ENCODE measurements at places on chromosomes 5 and 9.

DNA sequence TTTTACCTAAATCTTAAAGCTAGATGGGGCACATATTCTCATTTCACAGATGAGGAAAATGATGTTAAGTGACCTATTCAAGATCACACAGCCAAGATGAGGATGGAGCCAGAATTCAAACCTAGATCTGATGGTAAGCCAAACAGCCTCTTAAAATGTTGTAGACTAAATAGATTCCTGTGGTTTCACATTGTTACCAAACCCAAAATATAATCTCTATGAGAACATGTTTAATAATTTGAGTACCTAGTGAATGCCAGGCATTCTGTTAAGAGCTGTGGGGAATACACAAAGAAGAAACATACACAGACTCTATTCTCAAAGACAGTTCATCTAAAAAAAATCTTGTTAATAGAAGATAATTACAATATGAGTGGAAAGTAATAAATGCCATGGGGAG lies 25.2 kb downstream of the HOMER1 start:
- DNase-seq = no peak

DNA sequence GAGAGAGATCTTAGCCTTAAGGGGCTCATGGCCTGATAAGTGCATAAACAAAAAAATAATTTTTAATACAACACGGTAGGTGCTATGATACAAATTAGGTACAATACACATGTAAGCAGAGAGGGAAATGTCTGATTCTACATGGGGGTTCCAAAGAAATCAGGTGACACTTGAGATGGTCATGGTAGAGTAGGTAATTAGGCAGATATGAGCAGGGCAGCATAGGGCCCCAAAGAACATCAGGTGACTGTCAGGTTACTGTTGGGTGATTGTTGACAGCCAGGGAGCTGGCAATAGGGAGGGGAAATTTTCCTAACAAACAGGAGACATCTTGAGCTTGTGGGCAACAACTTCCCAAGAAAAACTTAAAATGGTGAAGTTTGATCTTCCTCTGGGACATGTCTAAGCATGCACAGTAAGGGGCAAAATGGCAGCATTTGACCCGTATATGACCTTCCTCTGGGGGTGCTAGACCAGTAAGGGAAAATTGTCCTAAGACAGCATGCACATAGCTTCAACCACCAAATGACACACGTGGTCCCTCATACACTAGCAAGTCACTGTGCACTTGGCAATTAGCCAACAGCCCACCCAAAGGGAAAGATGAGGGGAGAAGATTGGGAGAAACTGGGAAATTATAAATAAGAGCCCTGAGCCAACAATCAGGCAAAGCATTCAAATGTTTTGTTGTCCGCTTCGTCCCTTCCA lies 37.3 kb upstream of the TENT4A start:
- DNase-seq = no peak

- DNase-seq = no peak
Measured at GRCh38 chr9:10903969-10904368, 291.2 kb upstream of the PTPRD start.

DNA sequence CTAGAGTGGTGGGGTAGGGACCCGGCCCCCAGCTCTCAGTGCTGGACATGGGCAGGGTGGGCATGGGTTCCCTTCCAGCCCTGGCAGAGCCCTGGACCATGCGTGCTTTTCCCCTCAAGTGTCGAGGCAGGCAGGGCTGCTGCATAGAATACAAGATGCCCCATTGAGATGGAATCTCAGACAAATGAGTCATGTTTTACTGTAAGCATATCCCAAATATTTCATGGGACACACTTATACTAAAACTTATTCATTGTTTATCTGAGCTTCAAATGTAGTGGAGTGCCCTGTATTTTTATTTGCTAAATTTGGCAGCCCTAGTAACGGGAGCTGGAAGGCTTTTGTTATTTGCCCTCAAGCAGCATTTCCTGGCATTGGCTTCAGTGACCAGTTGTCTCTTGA lies 3.2 kb upstream of the RNU6ATAC start:
- DNase-seq = no peak

GRCh38 chr9:104287253-104287878 lies 193.3 kb downstream of the SMC2 start:
- DNase-seq = no peak

DNA sequence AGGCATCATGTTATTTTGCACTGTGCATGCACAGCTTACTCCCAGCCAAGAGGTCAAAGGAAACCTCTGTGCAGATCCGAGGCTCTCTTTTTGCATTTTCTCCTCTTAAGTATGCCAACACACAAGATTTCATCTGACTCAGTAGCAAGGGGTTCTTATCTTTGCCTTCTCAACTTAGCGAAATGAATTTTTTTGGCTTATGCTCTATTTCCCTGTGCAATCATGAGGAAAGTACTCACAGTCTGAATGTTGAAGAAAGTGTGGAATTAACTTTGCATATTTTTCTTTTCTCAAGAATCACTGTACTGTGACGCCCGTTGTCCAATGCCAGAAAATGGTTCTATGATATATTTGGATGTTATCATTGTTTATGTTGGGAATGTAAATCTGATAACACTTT lies 173.5 kb upstream of the FBXL7 start:
- DNase-seq = no peak

DNA sequence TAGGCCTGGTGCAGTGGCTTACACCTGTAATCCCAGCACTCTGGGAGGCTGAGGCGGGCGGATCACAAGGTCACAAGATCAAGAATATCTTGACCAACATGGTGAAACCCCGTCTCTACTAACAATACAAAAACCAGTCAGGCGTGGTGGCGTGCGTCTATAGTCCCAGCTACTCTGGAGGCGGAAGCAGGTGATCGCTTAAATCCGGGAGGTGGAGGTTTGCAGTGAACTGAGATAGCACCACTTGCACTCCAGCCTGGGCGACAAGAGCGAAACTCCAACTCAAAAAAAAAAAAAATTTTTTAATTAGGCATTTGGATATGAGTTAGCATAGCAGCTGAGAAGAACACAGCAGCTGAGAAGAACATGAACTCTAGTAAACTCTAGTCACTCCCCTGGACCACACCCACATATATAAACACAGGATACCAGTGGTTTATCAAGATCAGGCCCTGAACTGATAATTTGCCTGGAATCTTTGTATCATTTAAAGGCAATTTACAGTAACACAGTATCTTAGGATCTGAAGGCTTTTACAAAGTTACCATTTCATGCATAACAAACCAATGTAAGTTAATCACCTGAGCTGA lies 4.6 kb upstream of the UGCG start:
- DNase-seq = peak; percentile 53

GRCh38 chr9:100066539-100066938 lies 32.3 kb downstream of the ERP44 start:
- DNase-seq = no peak

GRCh38 chr5:3512361-3513095 lies 83.1 kb upstream of the IRX1 start:
- no peak for DNase-seq

DNA sequence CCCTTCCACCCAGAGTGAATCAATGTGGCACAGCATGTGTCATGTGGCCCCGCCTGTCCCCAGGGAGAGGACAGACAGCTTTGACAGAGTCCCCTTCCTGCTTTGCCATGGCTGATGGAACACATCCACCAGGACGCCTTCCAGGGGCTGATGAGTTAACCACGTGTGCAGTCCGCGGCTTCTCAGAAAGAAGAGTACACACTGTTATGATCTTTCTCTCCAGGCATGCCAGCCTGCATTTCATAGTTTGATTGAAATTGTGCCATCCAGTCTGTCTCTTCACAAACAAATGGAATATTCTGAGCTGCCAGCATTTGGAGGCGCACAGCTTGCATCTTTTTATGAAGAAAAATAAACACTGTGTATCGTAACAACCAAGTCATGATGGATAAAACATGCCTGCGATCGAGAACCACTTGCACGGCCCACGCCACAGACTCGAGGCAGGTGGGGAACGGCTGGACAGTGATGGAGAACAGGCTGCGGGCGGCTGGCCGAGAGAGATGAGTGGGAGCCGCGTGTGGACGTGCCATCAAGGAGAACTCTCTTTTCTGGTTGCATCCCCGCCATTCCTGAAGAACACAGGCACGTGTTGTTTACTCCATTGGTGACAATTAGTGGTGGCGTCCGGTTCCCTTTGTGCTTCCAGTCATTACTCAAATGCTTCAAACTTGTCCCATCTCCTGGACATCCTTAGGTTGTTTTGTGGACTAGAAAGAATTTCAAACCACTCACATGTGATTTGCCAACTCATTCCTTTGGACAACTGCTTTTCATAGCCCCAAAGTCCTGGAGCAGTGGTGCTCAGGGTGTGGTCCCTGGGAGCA lies 220.2 kb downstream of the AGTPBP1 start:
- no peak for DNase-seq

GRCh38 chr5:3285621-3286020 lies 310.0 kb upstream of the IRX1 start:
- DNase-seq = no peak

GRCh38 chr9:128920381-128921058 lies at the start of gene PHYHD1:
TSS of gene PHYHD1 (plus strand) at chr9:128920982. CDS start at chr9:128922324, 1,342 bp downstream.
- no peak for DNase-seq

DNA sequence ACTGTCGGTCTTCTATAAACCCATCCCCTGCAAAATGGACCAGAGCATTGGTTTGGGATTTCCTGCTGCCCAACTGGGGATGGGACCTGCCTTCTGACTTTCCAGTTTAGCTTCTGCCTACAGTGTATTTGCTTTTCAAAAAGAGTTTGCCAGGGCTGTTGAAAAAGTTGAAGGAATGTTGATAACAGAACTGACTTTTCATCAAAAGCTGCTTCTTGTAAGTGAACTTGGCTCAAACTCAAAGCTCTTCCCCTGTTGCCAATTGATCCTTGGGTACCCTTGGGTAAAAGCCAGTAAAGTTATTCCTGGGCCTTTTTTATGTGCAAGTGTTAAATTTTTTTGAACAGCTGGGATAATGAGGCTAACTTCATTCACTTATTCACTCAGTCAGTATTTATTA lies 142.9 kb upstream of the SLC30A5 start:
- DNase-seq = no peak

- DNase-seq = no peak
Measured at GRCh38 chr5:133611357-133612248, 738 bp downstream of the FSTL4 start.

GRCh38 chr9:94031380-94031779 lies 52.9 kb upstream of the PTPDC1 start:
- DNase-seq = no peak

DNA sequence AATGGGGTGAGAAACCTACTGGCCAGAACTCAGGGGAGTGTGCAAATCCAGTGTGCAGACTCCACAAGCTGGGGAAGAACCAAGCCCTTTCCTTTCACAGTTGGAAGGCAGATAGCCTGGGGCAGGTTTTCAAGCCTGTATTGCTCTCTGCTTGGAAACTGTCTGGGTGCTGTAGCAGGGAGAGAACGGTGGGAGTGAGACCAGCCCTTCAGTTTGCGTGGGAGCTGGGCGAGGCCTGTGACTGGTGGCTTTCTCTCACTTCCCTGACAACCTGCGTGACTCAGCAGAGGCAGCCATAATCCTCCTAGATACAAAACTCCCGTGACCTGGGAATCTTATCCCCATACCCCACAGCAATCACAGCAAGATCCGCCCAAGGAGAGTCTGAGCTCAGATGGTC lies 44.9 kb upstream of the SNCAIP start:
- no peak for DNase-seq

GRCh38 chr5:14281746-14282181 lies 138.6 kb downstream of the TRIO start:
- no peak for DNase-seq

- DNase-seq = no peak
Measured at GRCh38 chr5:137672881-137673280, 63.0 kb downstream of the KLHL3 start.

GRCh38 chr5:87722286-87722685 lies 309.6 kb upstream of the CCNH start:
- DNase-seq = no peak

- no peak for DNase-seq
Measured at GRCh38 chr5:43646992-43647391, 44.0 kb downstream of the NNT start.

- DNase-seq = no peak
Measured at GRCh38 chr9:115413766-115414382, 295.9 kb upstream of the TNC start.

DNA sequence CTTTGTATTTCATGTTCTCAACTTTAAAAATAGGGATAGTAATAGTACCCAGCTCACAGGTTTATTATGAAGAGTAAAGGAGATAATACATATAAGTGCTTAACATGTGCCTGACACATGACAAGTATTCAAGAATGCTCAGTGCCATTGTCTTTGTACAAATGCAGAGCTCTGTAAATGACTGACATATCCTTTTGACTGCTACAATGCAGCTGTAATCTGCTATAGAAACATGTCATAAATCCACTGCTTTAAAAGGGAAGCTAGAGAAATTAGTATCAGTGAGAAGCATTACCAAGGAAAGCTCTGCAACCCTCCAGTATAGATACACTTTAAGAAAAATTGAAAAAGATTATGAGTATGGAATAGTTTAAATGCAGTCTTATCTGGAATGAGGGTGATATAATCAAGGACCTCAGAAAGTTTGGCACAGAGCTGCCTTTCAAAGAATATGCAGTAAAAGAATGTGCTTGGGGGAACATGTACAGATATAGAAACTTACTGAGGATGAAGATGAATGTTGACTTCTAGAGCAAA lies 17.9 kb downstream of the ERAP1 start:
- no peak for DNase-seq

DNA sequence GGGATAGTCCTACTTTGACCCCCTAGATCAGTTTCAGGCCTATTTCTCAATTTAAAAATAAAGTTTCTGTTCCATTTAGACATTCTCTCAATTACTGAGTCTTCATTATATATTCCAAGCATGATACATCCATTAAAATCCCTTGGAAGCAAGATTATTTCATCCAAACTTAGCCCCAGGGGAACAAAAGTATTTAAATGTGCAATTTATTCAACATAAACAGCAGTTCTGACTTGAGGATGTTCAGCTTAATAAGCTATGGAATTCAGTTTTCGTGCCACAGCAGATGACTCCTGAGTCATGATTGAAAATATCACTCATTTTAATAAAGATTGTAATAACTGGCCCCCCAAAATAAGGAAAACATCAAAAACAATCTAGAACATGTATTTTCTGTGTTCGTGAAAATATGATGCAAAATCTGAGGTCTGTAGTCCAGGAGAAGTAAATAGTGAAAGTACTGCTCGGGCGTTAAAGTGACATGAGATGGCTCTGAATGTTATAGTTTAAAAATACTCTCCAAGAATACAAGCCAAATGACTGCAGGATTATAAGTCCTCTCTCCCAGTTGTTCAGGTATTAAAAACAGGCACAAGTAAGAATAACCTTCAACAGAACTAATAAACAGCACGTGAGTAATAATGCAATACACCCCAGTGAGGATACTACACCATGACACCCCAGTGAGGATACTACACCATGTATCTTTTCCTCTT lies 67.1 kb downstream of the RETREG1 start:
- no peak for DNase-seq

GRCh38 chr5:18270635-18271338 lies 636.5 kb downstream of the TAF11L14 start:
- no peak for DNase-seq

DNA sequence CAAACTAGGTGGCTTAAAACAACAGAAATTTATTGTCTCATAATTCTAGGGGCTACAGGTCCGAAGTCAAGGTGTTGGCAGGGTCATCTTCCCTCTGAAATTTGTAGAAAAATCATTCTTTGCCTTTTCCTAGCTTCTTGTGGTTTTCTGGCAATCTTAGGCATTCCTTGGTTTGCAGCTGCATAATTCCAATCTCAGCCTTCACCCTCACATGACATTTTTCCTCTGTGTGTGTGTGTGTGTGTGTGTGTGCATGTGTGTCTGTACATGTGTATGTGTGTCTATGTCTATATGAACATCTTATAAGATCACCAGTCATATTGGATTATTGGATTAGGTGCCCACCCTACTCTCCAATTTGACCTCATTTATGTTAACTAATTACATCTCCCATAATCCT lies 330.6 kb downstream of the CHSY3 start:
- DNase-seq = no peak
